ENCODE measurements at places on chromosomes 5 and 9.

DNA sequence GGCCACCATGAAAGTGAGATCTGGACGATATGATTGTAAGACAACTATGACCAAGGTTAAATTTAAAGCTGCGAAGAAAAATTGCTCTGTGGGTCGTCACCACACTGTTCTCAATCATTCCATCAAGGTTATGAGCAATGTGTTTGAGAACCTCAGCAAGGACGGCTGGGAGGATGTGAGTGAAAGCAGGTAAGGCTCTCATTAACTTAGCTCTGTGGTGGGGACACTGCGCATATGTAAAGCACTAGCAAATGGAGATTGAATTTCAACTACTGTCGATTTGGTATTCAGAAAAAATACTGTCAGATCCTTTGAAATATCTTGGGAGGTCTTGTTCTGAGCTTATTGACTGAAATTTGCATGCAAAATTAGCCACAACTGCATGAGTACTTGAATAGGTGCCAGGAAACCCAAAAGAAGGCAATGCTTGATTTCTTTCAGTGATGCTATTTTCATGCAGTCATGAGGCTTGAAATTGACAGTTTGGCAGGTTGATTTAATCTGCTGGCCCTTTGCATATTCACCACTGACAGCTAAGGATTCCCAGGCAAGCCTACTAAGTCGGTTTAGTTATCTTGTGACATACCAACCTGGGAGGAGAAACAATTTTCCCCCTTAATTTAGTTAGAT is 183.9 kb upstream of the SH3GL2 start:
- no peak for DNase-seq

DNA sequence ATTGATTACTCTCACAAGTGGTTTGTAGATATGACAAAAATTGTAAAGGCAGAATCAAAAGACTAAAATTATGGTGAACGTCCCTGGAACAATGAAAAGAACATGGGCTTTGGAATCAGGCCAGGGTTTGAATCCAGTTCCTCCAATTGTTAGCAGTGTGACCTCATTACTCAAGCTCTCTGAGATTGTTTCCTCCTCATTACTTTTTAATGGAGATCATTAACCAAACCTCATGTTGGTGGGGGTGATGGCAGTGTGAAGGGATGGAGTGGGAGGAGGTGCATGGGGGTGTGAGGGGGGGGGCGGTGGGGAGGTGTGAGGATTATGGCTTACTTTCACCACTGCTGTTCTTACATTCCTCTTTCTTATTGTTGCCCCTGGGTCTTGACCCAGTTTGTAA is 44.1 kb upstream of the FOXE1 start:
- DNase-seq = peak; percentile 96

DNA sequence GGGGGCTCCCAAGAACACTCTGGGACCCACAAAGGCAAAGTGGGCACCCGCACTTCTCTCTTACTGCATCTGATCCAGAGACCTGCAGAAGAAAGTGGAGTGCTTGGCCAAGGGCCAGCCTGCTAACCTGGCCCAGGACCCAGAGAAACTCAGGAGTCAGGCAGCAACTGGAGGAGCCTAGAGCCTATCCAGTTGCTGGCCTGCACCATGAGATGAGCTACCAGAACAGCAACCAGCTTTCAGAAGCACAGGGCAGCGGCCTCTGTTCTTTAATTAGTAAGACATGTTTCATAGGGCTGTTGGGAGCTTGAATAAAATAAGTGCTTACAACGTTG is 298.3 kb downstream of the GADD45G start:
- no peak for DNase-seq

DNA sequence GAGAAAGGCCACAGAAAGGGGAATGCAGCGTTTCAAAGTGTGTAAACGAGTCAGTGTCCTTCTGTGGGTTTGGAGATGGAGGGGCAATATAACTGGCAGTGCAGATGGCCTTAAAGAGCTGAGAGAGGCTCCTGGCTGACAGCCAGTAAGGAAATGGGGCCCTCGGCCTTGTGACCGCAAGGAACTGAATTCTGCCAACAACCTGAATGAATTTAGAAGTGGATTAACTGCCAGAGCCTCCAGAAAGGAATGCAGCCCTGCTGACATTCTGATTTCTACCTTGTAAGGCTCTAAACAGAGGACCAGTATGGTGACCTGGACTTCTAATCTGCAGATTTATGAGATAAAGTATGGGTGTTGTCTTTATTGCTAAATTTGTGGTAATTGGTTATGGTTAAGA is 17.5 kb upstream of the NREP start:
- DNase-seq = peak; percentile 81

GRCh38 chr5:137453483-137454080 is 45.5 kb downstream of the SPOCK1 start:
- DNase-seq = peak; percentile 16

GRCh38 chr5:78813906-78814530 is 165.4 kb upstream of the LHFPL2 start:
- DNase-seq = no peak

DNA sequence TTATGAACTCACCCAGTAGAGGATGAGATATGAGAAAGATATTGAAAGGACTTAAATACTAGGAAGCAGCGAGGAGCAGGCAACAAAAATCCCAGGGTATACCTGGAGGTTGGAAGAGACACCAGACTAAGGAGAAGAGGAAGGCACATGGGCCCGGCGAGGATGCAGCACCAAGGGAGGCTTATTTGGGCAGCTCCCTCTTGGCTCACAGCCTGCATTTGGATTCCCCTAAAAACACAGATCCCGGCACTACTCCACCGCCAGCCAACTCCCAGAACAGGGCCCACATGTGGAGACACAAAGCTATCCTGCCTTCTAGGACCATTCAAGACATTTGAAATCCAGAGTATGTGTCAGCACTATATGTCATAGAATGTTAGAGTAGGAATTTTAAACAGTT is 199.8 kb upstream of the FBXL7 start:
- DNase-seq = no peak

GRCh38 chr5:137753691-137754187 is 424 bp downstream of the HNRNPA0 start:
- DNase-seq = no peak

DNA sequence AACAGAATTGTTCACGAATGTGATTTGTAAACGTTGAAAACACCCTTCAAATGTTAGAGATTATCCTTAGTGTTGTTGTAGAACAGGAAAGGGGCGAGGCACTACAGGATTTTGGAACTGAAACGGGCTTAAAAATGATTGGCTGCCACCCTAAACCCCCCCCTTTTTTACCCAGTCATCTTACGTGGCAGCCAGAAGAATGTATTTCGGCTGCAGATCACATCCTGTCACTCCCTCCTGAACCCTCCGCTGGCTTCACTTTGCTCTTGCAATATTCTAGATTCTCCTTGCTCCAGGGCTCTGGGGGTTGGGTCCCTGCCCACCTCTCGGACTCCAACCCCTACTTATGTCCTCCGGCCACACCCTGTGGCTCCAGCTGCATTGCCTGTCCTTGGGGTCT is 13.9 kb upstream of the UNC5A start:
- no peak for DNase-seq

GRCh38 chr5:145237843-145238242 is 597.3 kb downstream of the PRELID2 start:
- peak; percentile 20 for DNase-seq

DNA sequence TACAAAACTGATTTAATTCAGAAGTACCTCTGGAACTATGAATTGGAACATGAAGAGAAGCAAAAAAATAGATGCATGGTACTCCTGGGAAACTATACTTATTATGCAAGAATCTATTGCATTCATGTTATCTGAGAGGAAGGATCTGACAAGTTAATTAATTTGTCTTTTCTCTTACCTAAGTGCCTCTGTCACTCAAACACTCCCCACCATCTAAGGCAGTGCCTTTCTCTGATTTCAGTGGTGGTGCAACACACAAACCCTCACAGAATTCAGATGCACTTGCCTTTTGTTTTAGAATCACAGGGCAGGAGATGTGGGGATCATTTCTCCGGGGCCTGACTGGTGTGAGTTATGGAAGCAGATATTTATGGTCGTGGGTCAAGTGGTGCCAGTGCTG is 52.5 kb upstream of the C9orf72 start:
- no peak for DNase-seq

- no peak for DNase-seq
Observed at GRCh38 chr5:75513841-75514240, 2.1 kb downstream of the POLK start.

GRCh38 chr5:132823481-132824050 is 6.9 kb downstream of the SHROOM1 start:
- DNase-seq = no peak

GRCh38 chr9:118829334-118829733 is 539.9 kb downstream of the BRINP1 start:
- DNase-seq = peak; percentile 47
